ENCODE measurements at places on chromosomes 7 and 10.

DNA sequence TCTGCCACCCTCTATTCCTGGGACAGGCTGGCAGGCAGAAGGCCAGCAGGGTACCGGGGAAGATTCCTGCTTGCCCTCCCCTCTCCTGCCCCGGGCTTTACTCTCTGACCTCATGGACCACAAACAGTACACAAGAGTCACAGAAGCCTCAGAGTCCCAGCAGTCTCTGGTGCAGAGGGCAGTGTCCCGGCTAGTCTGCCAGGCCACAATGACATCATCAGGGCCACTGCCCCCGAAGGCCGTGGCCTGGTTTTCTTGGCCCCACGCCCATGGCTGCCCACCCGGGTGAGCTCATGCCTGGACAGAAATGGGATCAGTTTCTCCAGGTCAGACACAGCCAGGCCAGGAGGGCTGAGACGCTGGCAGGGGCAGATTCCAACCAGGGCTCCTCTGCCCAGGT lies 91.9 kb downstream of the MYL10 start:
- no peak for DNase-seq

DNA sequence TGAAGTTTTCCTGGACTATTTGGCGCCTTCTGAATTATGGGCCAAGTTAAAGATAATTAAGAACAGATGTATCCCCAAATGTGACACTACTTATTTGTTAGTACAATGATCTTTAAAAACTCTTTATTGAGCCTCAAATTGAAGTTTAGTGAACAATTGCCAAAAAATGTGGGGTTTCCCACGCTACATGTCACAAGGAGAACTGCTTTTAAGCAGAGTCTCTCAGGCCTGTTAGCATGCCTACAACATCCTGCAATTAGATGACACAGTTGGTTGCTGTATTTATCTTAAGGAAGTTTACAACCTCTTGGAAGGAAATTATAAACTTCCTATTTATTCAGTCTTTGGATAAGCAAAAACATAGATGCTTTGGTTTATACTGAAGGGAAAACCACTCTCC lies 733.0 kb downstream of the TNS3 start:
- no peak for DNase-seq

GRCh38 chr7:142181211-142181610 lies 69.7 kb downstream of the MGAM2 start:
- DNase-seq = no peak

GRCh38 chr7:77651575-77652162 lies 44.6 kb upstream of the RSBN1L start:
- no peak for DNase-seq

DNA sequence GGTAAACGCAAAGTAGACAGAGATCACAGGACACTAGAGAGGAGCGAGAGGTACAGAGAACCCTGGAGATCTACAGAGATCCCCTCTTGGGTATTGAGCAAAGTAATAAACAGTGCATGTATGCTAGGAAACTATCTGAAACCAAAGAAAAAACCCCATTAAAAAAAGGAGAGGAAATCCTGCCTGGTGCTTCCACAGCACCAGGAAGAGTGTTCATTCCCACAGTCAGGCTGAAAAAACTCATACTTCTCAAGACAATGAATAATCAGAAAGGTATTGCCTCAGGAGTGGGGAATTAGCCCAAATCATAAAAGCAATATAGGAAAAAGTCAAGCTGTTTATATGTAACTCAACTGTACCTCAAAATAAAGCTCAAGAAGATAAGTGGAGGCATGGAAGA lies 59.1 kb downstream of the ANKRD26 start:
- no peak for DNase-seq

DNA sequence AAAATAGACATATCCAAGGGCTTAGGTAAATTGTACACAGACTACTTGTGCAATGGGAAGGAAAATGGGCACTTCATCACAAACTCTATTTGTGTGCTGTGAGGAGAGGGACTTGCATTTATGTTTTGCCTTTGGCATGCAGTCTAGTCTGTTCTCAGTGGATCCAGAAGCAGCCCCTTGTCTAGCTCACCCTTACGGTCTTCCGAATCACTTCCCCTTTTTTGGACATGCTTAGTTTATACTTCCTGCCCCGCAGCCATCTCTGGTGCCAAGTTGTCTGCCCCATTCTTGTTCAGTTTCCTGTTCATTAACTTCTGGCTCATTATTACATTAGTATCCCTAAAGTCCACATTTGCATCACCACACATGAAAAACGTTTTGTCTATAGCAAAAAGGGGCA lies 161.6 kb downstream of the NRCAM start:
- DNase-seq = no peak

GRCh38 chr10:70967591-70968587 lies 79.5 kb upstream of the PCBD1 start:
- no peak for DNase-seq

DNA sequence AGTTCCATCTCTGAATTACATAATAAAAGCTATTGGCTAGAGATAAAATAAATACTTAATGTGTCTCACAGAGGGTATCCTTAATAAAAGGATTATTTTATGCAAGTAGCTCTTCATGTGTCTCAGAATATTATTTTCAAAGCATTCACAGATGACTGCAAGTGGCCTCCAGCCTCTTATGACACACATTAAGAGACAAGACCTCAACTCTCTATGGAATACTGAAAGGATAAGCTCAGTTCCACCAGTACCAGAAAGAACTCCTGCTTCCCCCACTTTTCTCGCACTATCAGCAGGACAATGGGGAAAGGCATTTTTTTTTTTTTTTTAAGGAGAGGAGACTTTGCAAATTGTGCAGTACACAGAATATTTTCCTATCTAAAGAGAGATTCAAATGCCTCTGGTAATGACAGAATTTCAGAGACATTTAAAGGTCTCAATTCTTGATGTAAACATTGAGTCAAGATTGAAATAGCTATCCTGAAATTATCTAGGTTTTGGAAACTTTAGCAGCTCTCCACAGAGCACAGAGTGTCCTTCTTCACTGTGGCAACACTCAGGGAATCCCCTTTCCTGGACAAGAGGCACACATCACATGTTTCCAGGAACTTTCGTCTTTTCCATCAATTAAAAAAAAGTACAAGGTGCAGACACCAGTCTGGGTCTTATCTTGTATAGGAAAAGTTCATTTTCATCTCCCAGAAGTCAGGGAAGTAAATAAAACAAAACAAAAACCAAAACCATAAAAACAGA lies 122.0 kb upstream of the ANK3 start:
- DNase-seq = no peak

- DNase-seq = no peak
These were observed 182.8 kb downstream of the PKD1L1 start for GRCh38 chr7:47765373-47765979.

DNA sequence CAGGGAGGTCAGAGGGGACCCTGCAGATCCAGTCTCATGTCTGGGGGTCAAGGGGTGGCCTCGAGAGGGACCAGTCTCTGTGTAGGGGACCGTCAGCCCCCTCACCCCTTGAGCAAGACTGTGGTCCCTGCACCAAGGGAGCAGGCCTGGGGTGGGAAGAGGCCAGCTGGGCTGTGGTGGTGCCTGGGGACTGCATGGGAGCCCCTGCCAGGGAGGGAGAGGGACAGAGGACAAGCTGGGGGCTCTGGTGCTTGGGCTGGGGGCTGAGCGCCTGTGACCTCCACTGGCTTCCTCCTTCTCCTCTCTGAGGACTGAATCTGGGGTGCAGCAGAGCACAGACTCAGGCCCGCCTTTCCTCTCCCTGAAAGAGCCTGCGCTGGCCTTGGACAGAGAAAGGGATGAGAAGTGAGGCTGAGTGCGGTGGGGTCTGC lies 771 bp upstream of the PILRB start:
- no peak for DNase-seq

DNA sequence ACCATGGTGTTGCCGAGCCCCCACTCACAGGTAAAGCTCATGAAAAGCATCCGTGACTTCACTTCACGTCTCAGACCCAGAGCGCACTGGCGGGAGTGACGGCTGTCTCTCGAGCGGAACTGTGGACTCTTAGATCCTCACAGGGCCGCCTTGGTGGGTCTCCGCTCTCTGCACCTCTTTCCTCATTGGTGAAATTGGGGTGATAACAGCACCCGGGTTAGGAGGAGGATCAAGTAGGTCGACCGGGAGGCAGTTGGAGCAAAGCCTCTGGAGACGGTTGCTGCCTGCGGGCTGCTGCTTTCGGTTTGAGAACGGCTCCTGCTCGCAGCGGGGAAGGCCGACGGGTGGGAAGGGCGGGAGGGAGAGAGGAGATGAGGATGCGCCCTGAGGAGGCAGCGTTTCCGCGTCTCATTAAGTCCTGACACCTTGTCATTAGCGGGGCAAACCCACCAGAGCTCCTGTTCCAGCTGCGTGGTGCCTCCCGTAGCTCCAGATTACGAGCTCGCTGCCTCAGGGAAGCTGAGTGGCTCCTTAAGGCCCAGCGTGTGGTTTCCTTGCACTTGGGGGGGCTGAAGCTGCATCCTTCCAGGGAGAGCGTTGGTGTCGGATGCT lies 51.9 kb upstream of the CFAP46 start:
- no peak for DNase-seq

DNA sequence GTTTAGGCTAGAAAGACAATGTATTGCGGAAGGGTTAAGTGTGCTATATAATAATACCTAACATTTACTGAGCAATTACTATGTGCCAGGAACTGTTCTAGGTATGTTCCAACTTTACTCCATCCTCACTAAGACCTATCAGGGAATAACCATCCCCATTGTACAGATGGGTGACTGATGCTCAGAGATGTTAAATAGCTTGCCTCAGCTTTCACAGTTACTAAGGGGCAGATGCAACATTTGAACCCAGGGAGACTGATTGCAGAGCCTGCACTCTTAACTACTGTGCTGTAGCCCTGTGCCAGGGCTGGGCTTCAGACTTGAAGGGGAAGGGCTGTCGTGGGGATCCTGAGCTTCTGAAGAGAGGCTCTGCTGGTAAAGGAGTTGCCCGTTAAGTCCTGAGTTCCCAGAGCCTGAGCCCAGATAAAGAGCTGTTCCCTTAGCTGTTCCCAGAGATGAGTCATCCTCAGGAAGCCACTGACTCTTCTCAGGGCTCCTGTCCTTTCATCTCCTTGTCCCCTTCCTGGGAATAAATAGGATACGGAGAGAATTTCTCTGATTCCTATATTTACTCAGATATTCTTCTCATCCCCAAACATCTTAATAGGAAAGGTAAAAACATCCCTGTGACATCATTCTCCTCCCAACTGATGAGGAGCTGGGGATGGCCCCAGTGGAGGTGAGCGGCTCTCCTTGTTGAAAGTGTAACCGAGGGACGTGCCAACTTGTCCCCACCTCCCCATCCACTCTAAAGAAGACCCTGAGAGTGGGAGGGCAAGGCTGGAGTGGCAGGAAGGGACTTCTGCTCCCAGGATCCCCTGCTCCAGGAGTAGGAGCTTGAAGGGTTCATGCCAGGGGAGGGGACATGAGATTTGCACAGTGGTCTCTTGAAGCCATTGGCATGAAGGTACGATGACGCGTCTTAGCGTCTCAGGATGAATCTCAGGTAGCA lies 28.0 kb upstream of the HABP2 start:
- DNase-seq = no peak

DNA sequence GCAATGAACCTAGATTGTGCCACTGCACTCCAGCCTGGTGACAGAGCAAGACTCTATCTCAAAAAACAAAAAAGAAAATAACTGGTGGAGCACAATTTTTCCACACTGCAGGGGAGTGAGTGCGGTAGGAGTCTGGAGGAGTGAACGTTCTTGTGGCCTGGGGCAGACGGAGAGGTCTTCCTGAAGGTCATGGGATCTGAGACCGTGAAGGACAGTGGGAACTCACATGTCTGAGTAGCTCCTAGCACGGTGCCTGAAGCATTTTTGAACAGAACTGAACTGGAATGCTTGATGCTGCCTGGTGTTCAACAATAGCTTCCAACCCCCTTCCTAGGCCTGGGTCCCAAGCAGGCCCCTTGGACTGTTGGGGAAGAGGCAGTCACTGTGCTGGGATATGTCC lies 84.3 kb upstream of the PODXL start:
- DNase-seq = no peak

GRCh38 chr10:128476845-128477244 lies 350.6 kb upstream of the MKI67 start:
- DNase-seq = no peak

DNA sequence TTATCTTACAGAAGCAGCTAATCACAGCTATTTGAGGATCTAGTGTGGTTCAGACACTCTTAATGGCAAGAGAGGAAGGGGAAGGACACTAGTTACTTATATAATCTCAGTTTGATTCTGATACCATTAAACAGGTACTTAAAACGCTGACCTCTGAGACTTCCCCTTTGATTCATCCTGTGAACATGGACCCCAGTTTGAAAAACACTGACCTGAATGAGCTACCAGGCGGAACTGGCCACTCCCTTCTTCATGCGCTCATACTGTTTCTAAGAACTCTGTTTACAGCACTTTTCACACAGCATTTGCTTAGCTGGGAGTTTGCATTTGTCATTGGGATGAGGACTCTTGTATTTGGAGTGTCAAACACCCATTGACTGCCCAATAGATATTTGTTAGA lies 45.7 kb downstream of the BEND7 start:
- DNase-seq = no peak

DNA sequence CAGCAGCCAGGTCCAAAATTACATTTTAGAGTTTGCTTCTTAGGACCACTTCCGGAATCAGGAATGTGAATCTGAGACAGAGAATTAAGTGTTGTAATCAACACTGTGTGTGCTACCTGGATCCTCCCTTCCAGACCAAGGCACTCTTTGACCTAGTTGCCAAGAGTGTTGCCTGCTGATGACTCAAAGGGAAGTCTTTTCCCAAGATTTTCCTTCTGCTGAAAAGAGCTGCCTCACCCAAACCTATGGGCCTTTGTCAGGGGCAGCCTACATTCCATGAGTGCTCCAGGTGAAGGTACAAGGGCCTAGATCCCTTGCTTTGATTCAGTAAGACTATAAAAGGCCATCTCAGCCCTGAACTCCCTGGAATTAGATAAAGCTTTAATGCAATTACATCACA lies 712.5 kb upstream of the ANKRD30A start:
- no peak for DNase-seq

DNA sequence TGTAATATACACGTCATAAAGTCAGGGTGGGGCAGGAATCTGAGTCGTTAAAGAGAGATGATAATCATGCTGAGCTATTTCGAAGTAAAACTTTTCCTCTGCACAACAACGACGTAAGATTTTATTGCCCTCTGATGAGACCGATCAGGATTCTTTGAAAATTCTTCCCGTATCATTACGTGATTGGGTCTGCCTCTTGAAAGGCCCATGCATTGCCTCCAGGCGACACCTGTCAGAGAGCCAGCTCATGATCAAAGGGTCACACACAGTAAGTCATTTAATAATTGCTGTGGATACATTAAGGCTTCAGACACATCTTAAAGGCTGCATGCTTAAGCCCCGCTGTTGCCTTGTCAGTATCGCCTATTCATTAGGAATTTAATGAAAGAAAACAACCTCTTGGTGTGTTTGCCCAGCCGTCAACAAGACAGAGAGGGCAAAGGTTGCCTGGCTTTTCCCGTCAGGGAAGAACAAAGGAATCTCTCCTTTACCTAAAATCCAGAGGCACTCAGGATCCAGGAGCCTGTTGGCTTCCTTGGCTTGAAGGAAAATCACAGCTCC lies 189.0 kb upstream of the SH2B2 start:
- DNase-seq = no peak

- no peak for DNase-seq
These were observed 382.5 kb upstream of the KIAA1217 start for GRCh38 chr10:23826421-23826820.
